PC-3 (cell line): ENCODE measurements at places on chromosomes 5 and 9. TPM values are rescaled to one million over a fixed set of nuclear protein-coding genes. Genes with fewer than 3 reads are reported as not detected.
A peak's percentile ranks its signal among the peaks of the same experiment; 100 is the strongest.

- peaks cover 22% of the 10 kb centered on the region for H3K4me1 ChIP-seq
- no peaks in the 10 kb centered on the region for H3K27me3 ChIP-seq
- H3K27ac ChIP-seq = no peak overlapping the region
- H3K4me3 ChIP-seq = no peak overlapping the region
- H3K36me3 ChIP-seq = no peaks in the 10 kb centered on the region
Measured at GRCh38 chr5:57414191-57414590, 68.4 kb downstream of the ACTBL2 start.

DNA sequence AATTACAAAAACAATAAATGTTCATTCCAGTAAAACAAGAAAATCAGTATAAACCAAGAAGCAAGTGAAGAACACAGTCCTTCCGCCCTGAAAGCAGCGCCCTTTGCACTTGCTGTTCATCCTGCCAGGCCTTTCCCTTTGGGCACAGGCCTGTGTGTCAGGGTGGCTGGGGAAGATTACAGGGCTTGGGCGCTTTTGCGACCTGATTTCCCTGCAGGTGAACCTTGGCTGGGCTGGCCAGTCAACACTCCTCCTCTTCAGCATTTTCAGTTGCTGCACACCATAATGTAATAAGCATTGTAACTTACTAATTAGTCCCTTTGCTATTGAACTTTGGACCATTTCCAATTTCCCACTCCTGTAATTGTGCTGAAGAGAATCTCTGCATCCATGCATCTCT is 38.6 kb upstream of the TDRD7 start:
- H3K4me3 ChIP-seq = no peak overlapping the region
- H3K27me3 ChIP-seq = no peaks in the 10 kb centered on the region
- H3K4me1 ChIP-seq = no peaks in the 10 kb centered on the region
- no peaks in the 10 kb centered on the region for H3K36me3 ChIP-seq
- H3K27ac ChIP-seq = no peak overlapping the region
- DNase-seq = no peak

DNA sequence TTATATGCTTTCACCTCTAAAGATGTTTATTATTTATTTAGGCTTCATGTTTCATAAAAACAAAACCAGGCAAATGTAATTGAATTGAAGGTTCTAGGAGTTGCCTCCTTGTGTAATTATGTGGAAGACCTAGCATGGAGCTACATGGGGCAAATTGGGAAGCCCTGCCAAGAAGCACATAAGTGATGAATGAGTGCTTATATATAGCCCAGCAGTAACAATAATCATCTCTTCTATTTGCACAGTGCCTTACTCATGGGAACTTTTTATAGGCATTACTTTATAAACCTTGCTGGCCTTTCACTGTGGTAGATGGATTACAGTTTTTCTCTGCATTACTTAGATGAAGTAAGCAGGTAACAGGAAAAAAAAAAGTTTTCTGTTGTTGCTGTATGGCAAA is 40.0 kb upstream of the GRAMD2B start:
- peak overlapping the region; percentile 8; the same call in 1 of the 2 replicates for H3K4me3 ChIP-seq
- peaks cover 13% of the 10 kb centered on the region; the same call in 1 of the 2 replicates for H3K36me3 ChIP-seq
- peak overlapping the region; percentile 80 for H3K27ac ChIP-seq
- H3K27me3 ChIP-seq = no peaks in the 10 kb centered on the region

DNA sequence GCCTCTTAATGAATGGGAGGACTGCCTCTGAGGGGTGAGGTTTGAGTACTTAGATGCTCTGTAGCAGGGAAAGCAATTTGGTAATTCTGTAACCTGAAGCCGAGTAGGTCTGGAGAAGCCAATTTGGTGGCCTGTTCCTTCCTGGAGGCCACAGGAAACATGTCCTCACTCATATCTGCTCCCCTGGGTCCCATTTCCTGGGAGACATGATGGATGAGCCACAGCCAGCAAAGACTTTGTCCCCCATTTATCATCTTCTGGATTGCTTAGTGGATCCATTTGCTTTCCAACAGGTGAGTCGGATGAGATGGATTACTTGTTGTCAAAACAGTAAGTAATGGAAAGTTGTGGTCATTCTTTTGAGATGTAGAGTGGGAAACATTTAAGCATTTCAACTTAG is 99.8 kb upstream of the KLF9 start:
- H3K4me1 ChIP-seq = no peaks in the 10 kb centered on the region
- no peaks in the 10 kb centered on the region for H3K27me3 ChIP-seq
- no peak overlapping the region for H3K4me3 ChIP-seq
- no peak for DNase-seq
- no peaks in the 10 kb centered on the region for H3K36me3 ChIP-seq
- H3K27ac ChIP-seq = no peak overlapping the region

Gene CCL27
- total RNA-seq = not detected in 2 replicates

- H3K4me3 ChIP-seq = no peak overlapping the region
- peaks cover 3% of the 10 kb centered on the region; the same call in 1 of the 2 replicates for H3K36me3 ChIP-seq
- H3K27me3 ChIP-seq = no peaks in the 10 kb centered on the region
Measured at GRCh38 chr5:176916337-176916736, 17.2 kb upstream of the HK3 start.

- peaks cover 89% of the 10 kb centered on the region for H3K27me3 ChIP-seq
- DNase-seq = no peak
- no peak overlapping the region for H3K27ac ChIP-seq
- no peaks in the 10 kb centered on the region for H3K36me3 ChIP-seq
Measured at GRCh38 chr5:168848569-168848968, 269.4 kb upstream of the PANK3 start.

Gene GTF3C5
- total RNA-seq = 78.5 and 98.3 TPM in 2 replicates

Gene SPAAR
- 0.35 TPM in 1 of 2 replicates, not detected in the other for total RNA-seq

- H3K4me3 ChIP-seq = no peak overlapping the region
- no peak overlapping the region for H3K27ac ChIP-seq
- no peaks in the 10 kb centered on the region for H3K36me3 ChIP-seq
- H3K27me3 ChIP-seq = no peaks in the 10 kb centered on the region
- no peak for DNase-seq
Measured at GRCh38 chr5:81147886-81148571, 85.1 kb upstream of the CKMT2 start.

DNA sequence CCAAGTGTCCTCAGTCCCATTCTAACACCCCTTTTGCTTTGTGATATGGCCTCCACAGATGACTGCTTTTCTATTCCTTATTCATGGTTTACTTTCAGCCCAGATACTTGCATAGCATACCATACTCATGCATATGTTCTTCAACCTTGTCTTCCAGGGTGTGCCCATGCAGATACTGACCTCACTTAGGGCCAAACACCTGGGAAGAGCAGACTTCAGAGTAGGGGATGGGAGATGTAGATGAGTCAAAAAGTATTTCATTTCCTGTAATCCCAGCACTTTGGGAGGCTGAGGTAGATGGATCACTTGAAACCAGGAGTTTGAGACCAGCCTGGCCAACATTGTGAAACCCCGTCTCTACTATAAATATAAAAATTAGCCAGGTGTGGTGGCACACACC is 58.3 kb downstream of the NRG2 start:
- no peaks in the 10 kb centered on the region for H3K36me3 ChIP-seq
- DNase-seq = peak; percentile 28
- no peaks in the 10 kb centered on the region for H3K27me3 ChIP-seq
- no peak overlapping the region; the same call in 1 of the 2 replicates for H3K4me3 ChIP-seq

GRCh38 chr9:2066312-2067273 is 51.4 kb downstream of the SMARCA2 start:
- no peak overlapping the region for H3K4me3 ChIP-seq
- H3K27ac ChIP-seq = no peak overlapping the region
- H3K36me3 ChIP-seq = no peaks in the 10 kb centered on the region
- no peaks in the 10 kb centered on the region for H3K27me3 ChIP-seq
- H3K4me1 ChIP-seq = no peaks in the 10 kb centered on the region
- DNase-seq = no peak
